ENCODE measurements at places on chromosomes 16 and 17.

- no peak for DNase-seq
Observed at GRCh38 chr16:1331712-1332617, 1.5 kb upstream of the BAIAP3 start.

DNA sequence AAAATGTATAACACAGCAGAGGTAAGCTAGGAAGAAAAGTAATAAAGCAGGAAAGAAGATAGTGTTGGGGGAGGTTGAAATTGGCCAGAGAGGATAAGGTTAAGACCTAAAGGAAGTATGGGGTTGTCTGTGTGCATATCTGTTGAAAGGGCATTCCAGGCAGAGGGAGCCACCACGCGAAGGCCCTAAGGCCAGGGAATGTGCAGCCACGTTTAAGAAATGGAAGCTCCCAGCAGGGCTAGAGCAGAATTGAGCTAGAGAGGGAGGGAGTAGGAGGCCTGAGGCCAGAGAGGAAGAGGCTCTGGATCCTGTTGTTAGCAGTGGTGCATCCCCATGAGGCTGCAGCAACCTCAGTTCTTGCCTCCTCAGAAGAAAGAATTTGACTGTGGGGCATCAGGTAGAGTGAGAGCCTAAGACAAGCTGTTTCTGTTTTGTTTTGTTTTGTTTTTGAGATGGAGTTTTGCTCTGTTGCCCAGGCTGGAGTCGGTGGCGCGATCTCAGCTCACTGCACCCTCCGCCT lies 59.0 kb upstream of the CACNG5 start:
- no peak for DNase-seq

GRCh38 chr16:84815462-84815861 lies 4.3 kb upstream of the CRISPLD2 start:
- no peak for DNase-seq

GRCh38 chr17:80831491-80831890 lies 160.2 kb upstream of the CHMP6 start:
- no peak for DNase-seq

DNA sequence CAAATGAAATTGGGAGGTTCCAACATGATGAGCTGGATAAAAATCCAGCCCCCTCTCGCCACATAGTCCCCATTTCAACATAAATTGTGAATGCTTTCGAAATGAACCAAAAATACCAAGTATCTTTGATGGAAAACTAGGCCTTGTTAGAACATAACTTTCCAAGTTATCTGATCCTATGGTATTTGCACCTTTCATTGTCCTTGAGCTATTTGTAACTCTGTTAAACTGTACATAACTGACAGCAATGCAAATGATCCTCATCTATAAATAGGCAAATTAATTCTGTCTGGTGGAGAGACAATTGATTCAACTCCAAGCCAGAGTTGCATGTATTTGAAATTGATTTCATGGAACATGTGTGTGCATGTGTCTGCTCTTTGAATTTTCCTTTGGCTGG lies 18.2 kb downstream of the CMTM4 start:
- no peak for DNase-seq

- DNase-seq, result no peak
Observed at GRCh38 chr17:47914306-47914948, 18.4 kb downstream of the SP2 start.

- DNase-seq, result peak; percentile 4
Observed at GRCh38 chr16:23557779-23558702, 514 bp downstream of the UBFD1 start.

DNA sequence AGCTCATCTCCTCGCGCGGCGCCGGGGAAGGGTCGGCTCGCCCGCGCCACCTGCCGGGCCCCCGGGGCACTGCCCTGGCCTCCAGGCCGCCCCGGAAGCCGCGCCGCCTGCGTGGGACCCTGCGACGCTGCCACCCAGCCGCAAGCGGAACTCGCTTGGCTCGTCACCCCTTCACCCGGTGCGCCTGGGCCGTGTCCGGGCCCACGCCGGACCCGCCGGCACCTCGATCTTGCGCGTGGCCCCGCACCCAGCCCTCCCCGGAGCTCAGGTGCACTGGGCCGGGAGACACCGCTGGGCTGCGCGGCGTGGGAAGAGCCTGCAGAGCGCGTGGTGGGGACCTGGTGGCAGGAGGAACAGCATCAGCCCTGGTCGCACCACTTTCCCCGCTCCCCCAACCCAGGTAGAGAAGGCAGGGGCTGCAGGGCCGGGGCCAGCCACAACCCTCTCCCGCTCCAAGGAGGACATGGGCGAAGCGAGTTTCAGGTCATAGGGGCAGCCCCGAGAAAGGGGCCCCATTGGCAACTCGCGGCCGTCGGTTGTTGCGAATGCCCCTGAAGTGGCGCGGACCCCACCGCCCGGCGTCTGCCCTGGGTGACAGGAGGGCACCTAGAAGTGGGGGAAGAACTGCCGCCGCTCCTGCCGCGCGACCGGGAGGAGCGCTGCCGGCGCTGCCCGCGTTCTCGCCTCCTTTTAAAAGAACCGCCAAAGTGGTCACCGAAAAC lies 363 bp upstream of the MIF4GD start:
- peak; percentile 86 for DNase-seq

DNA sequence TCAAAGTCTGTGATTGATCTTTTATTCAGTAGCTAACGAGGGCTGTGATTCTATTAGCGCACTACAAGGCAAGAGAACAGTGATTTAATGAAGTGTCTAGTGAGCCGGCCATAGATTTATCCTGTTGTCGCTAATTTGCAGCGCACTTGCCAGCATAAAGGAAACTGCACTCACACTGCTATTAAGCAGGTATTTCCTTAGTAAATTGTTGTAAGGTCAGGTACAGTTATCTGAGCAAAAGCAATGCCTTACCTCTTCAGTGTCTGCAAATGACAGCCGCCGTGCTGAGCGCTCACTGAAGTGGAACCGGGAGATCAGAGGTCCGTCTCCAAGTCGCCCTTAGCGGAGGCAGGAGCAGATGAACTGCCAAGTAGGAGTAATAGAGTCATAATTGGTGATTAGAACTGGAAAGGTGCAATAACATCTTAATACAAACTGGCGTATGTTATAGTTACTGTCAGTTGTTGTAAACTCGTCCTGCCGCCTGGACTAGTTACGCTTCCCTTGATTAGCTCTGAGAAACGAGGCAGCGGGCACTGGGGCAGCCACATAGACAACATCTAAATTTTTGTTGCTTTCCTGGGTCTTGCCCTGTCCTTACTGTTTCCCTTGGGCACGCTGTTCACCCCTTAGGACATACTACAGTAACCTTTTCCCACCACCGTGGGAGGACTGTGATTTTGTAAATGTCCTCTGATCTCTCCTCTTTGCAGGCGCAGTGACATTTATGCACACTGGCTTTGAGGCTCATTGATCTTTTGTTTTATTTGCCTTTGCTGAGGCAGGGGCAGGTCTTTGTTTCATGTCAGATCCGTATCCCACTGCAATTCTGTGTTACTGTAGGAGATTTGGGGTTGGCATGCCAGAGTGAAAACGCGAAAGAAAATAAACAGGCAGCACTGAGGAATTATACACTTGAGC lies 363.1 kb downstream of the WWOX start:
- no peak for DNase-seq

- DNase-seq, result no peak
Observed at GRCh38 chr16:30087181-30087898, 4.4 kb downstream of the TBX6 start.

DNA sequence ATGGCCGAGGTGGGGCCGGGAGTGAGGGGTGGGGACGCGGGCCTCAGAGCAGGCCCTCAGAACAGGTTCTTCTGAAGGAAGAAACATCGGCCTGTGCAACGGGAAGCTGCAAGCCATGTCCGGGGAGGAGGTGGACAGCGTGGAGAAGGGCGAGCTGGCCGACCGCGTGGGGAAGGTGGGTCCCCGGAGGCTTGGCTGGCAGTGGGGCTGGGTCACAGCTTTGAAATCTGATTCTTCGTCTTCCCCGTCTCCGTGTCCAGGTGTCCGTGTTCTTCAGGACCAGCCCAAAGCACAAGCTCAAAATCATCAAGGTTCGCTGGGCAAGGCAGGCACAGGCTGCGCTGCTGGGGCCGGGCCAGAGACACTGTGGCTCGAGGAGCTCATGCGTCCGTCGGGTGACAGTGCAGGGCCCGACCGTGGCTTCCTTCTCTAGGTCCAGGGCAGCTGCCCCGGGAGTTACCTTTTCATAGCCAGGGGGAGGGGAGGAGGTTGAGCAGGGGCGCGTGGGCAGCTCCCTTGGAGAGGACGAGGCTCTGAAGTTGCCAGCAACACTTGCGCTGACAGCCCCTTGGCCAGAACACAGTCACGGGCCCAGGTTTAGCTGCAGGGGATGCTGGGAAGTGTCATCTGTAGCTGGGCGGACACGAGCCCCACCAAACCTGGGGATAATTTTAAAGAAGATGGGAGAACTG lies 51.3 kb downstream of the MEAK7 start:
- no peak for DNase-seq

- no peak for DNase-seq
Observed at GRCh38 chr17:46733837-46734475, 84.5 kb downstream of the WNT3 start.

DNA sequence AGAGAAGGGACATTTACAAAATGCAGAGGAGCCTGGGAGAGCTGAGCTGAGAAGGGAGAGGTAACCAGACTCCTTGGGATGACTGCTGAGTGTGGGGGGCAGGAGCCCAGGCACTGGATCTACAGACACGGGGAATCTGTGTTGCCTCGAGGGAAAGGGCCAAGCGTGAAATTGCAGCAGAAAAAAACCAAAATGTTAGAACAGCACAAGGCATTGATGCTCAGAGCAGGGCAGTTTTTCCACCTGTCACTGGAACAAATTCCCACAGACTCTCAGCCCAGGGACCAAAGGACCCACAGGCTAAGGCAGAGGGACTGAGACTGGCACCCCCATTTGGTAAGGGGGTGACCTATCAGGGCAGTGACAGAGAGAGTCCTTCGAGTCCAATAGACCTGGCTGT lies 2.0 kb downstream of the PITPNM3 start:
- DNase-seq, result no peak

All from stimulated activated CD8-positive, alpha-beta memory T cell treated with anti-CD3 and anti-CD28 coated beads, Interleukin-15, amount 100 ng/mL, for 24 hours (primary cell).